ENCODE measurements at places on chromosomes 6 and 20. TPM values are rescaled to one million over a fixed set of nuclear protein-coding genes. Genes with fewer than 3 reads are reported as not detected.

Gene POLR1H
- 24.7 TPM for total RNA-seq

Gene FAM162B
- not detected for total RNA-seq

Gene CD93
- total RNA-seq, result not detected

Gene KHDC1L
- not detected for total RNA-seq

Gene OR2J3
- not detected for total RNA-seq

Data from A549 treated with Mapracorat at 1 μM for 4 hours (cell line).